ENCODE measurements at places on chromosomes 7 and 10.

DNA sequence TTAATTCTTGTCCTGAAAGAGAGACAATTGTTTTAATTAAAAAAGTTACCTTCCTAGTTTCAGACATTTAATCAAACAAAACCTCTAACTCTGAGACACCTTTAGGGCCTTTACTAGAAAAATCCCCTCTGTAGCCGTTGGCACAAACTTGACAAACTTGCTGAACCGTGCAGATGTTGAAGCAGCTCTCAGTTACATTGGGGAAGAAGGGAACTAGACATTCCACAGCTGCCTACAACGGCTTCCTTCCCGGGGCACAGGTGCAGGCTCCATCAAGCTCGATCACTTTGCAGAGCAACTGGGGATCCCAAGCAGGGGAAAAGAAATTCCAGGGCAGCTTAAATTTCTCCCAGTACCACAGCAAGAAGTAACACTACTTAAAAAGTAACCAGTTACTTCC is 141.3 kb downstream of the SKAP2 start:
- no peak for DNase-seq

GRCh38 chr10:104589431-104589830 is 51.7 kb upstream of the SORCS3 start:
- no peak for DNase-seq

GRCh38 chr10:76311752-76312636 is 880.6 kb downstream of the LRMDA start:
- DNase-seq = no peak

- no peak for DNase-seq
These were observed 27.7 kb downstream of the NCAPG2 start for GRCh38 chr7:158676906-158677305.

GRCh38 chr7:41149576-41149975 is 553.3 kb downstream of the INHBA start:
- DNase-seq = no peak

- DNase-seq = no peak
These were observed 431.0 kb upstream of the GALNT17 start for GRCh38 chr7:70700941-70701425.

GRCh38 chr7:3042861-3043489 is 692 bp downstream of the CARD11 start:
- DNase-seq = peak; percentile 50

GRCh38 chr7:44633254-44634186 is 27.1 kb downstream of the OGDH start:
- no peak for DNase-seq

DNA sequence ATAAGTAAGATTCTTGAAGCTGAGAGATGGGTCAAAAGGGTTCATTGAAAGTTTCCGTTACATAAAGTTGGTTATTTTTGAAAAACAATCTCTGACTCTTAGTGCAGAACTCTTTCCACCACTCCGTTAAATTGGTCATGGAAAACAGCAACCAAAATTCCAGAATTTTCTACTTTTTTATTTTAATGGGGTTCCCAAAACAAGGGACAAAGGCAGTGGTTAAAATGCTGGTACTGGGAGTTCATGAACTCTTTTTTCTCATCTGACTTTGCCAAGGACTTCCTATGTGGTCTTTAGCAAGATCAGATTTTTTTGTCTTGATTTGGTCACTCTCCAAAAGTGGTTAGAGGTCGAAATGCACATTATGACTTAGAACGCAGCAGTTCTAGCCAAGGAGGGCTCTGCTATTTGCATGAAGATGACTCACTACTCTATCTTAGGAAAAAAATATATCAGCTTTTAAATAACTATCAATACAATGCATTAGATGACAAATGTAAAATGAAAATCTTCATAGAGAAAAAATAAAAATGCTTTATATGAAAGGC is 145.7 kb downstream of the REEP3 start:
- DNase-seq = no peak

DNA sequence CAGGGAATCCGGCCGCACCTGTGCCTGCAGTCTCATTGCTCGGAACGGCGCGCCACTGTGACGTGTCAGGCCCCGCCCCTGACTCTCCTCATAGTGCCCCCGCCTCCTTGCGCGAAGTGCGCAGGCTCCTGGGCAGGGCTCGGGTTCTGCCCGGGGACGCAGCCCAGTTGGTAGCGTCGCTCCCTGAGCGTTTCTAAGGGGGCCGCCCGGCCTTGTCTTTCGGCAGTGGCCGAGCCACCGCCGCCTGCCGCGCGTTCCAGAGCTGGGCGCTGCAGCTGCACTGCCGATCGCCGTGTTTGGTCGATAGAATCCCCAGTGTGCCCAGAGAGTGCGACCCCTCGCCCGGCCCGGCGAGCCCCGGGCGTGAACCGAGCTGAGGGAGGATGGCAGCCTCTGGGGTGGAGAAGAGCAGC is at the start of gene KLHL7:
KLHL7 (plus strand) TSS at position 142 of the 413 bp plus-strand sequence; CDS start at position 384, 242 bp downstream.
- DNase-seq = peak; percentile 92

DNA sequence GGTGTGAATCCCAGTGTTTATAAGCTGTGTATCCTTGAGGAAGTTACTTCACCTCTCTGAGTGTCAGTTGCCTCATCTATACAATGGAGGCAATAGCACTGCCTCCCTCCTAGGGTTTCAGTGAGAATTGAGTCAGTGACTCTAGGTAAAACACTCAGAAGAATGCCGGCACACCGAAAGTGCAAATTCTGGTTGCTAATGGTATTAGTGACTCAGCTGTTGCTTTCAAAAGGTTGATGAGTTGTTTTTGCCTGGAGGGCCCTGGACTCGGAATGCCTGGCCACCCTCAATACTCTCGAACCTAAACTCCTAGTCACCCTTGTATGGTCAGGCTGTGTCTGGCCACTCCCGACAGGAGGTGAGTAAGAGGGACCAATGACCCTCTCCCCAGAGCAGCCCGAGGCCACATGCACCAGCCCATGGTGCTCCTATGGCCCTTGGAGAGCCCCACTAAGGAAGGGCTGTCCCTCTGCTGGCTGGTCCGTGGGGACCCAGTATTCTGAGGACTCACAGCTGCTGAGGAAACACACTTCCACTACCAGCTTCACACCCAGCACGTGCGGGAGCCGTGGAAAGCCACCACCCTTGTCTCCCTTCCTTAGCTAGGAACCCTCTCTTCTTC is 60.2 kb downstream of the CALML3 start:
- no peak for DNase-seq

- DNase-seq = peak; percentile 30
These were observed 3.4 kb downstream of the TNRC18 start for GRCh38 chr7:5420067-5420880.

DNA sequence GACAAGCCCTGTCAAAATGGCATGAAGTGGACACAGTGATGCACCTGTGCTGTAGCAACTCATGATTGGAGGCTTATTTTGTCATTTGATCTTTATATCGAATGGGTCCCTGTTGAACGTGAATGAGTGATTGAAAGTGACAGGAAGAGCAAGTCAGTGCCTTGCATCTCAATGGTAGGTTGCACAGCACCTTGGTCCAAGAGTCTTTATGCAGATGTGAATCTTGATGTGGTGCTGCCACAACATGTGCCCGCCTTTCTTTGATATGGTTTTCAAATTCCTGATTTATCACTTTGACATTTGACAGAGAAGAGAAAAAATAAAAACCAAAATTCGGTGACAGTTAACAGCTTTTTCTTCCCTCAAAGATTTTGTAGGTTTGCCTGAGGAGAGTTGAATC is 1182.4 kb downstream of the DNAJB9 start:
- no peak for DNase-seq

- DNase-seq = no peak
These were observed 163.3 kb downstream of the SVIL start for GRCh38 chr10:29471544-29471859.

DNA sequence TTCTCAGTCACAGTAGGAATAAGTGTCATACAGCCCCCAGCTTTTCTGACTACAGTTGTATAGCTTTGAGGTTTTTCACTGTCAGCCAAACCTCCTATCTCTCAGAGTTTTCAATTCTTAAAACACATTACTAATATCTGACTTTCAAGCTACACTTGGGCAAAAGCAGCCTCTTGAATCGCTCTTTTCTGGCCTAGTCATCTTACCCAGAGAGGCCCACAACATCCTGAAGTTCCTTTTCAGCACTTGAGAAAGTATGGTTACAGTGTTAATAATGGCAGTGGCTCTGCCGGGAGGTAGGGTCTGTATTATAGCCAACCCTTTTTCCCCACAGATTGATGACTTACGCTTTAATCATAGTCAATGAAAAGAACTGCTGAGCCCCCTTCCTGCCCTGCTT is 181.0 kb downstream of the LRRC4 start:
- DNase-seq = no peak

DNA sequence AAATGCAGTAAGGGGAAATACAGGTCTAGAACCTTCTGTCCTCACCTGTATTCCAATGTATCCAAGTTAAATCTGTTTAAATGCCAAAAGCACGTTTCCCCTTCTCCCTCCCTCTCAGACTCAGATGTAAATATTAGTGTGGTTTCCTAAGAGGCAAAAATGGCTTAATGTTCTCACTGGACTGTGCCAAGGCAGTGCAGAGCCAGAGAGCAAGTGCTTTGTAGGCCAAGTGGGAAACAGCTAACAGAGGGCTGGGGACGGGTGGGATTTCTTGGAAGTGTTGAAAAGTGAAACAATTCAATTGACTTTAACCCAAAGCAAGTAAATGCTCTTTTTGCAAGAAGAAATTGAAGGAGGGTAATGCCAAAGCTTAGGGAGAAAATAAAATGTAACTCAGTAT is 103.1 kb downstream of the GSAP start:
- no peak for DNase-seq

Data from stimulated activated naive CD4-positive, alpha-beta T cell (primary cell).